NCI-H510A (cell line): ENCODE measurements at places on chromosomes 7 and 10.

DNA sequence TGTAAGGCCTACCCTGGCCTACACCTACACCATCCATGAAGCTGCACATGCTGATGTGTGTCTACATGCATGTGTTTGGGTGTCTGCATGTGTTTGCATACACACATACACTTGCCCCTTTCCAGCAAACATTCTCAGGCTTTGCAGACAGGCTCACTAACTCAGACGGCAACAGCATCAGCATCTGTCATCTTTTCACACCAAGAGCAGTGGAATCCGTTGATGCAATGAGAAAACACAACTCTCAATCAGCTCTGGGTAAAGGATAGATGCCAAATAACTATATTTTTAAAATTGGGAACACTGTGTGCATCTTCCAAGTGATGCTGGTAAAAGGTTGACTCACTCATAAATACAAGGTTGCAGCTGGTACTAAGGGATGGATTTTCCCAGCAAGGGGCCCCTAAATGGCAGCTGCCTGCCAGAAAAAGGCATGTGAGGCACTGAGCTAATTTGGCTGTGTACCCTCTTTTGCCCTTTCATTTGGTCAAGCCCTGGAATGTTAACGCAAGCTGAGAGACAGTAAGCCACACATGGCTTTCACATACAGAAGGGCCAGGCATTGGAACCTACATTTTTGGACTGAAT lies 296.3 kb upstream of the NPSR1 start:
- DNase-seq, result no peak

GRCh38 chr10:71799608-71800453 lies 26.5 kb upstream of the VSIR start:
- DNase-seq, result no peak

DNA sequence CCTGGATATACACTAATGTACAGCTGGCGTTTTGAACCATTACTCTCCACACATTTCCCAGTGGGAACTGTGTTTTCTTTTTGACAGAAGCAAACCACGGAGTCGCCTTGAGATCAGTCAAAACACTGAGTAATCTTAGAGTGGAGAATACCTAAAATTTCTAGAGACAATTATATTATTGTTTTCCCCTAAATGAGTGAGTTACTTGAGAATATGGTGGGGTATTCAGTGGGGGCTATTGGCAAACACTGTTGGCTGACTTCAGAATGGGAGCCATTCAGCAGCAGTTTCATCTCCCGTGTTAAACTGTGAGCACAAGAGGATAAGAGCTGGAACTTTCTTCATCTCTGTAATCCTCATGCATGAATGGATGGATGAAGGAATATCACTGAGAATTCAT lies 6.2 kb downstream of the IL2RA start:
- DNase-seq, result no peak

GRCh38 chr7:100452513-100452912 lies 11.5 kb downstream of the SPACDR start:
- DNase-seq, result no peak

- no peak for DNase-seq
Measured at GRCh38 chr7:69358163-69358821, 240.0 kb upstream of the AUTS2 start.

DNA sequence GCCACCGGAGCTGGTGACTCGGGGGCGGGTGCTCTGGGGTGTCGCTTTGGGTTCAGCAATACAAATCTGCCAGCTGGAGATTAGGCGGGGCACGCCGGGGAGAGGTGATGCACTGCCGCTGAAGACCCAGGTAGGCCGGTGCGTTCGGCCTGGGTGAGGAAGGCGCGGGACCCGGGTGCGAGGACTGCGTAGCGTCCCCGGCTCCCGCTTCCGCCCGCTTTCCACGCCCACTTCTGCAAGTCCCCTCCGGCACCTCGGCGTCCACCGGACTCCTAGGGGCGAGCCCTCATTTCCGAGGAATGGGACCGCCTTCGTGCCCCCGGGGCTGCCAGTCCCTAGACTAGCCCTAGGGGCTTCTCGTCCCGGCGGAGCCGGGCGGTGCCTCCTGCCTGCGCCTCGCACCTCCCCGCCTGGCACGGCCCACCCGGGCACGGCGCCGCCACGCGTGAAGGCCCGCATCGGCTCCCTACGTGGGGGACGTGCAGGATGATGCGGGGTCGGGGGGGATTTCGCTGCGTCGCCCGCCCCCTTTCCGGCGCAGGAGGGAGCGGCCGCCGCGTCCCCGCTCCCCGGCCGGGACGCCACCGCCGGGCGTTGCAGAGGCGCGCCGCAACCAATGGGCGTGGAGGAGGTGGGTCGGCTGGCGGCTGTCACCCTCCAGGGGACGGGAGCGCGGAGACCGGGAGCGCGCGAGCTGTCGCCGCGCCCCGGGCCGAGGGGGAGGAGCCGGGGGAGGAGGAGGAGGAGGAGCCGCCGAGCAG lies 40.0 kb downstream of the HK1 start:
- peak; percentile 90 for DNase-seq

DNA sequence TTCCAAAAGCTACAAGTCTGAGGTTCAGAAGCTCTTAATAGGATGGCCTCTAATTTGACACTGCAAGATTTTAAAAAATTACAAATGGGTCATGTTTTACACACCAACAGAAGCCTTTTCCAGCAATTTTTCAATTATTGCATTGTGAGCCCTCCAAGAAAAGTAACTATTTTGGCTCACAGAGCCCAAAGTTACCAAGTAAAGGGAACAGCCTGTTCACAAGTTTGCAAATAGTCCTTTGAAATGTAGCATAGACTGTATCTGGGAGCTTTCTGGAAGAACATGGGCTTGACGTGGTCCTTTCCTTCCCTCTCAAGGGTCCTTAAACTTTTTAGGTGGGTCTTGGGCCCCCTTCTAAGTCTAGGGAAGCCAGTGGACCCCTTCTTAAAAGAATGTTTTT lies 1.3 kb upstream of the GDF10 start:
- DNase-seq, result no peak

- no peak for DNase-seq
Measured at GRCh38 chr10:53719658-53720057, 947.1 kb upstream of the MBL2 start.

DNA sequence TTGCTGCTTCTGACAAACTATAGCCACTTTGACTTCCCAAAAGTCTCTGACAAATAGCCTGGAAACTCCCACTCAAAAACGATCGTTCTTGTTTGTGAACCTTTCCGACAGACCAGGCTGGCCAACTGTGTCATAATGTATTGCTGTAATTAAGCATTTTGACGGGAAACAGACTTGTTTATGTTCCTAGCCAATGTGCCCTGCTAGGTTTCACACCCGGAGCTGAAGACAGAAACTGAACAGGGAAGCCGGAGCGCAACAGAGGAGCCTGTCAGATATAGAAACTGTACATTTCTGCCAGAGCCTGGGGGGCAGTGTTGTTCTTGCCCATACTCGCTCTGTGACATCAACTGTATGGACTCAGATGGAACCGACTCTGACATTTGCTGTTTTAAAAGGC lies 55.3 kb upstream of the C7orf33 start:
- no peak for DNase-seq

DNA sequence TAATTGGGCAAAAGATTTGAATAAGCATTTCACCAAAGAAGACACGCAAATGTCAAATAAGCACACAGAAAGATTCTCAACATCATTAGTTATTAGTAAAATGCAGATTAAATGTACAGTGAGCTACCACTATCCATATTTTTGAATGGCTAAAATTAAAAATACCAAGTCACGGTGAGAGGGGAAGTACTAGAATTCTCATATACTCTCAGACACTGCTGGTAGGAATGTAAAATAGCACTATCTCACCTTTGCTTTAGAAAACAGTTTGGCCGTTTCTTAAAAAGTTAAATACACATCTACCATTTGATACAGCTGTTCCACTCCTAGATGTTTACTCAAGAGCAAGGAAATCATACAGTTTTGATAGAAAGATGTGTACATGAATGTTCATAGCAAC lies 115.8 kb upstream of the CELF2 start:
- DNase-seq, result no peak

- DNase-seq, result no peak
Measured at GRCh38 chr10:18822156-18822555, 162.9 kb downstream of the ARL5B start.

GRCh38 chr10:99394761-99395386 lies 35.5 kb downstream of the GOT1 start:
- DNase-seq, result peak; percentile 67

DNA sequence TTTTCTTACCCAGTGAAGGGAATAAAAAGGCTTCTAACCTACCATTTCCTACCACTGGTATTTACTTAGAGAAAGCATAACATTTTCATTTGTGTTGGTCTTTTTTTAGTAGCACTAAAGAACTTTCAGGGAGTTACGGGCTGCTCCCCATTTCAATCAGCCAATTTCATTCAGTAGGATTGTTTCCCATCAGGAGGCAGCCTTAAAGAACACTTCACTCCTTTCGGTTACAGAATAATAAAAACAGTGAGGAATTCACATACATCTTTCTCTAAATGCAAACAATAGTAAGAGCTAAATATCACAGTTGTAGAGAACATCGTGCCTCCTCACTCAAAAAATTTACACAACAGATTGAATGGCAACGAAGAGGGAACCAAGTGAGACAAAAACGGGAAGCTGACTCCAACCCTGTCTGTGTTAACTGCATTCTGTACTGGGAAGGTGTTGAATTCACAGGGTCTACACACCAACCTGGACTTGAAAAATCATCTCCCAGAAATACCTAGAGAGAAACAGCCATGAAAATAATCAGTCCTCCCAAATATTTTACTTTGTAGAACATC lies 55.5 kb upstream of the ABLIM1 start:
- no peak for DNase-seq

DNA sequence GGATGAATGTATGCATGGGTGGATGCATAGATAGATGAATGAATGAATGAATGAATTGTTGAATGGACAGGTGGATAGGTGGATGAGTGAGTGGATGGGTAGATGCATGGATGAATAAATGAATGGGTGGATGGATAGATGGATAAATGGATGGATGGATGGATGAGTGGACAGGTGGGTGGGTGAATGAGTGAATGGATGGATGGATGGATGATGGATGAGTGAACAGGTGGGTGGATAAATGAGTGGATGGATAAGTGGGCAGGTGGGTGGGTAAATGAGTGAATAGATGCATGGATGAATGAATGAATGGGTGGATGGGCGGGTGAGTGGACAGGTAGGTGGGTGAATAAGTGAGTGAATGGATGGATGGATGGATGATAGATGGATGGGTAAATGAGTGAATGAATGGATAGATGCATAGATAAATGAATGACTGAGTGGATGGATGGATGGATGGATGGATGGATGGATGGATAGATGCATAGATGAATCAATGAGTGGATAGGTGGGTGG lies 72.6 kb downstream of the MYL10 start:
- no peak for DNase-seq

DNA sequence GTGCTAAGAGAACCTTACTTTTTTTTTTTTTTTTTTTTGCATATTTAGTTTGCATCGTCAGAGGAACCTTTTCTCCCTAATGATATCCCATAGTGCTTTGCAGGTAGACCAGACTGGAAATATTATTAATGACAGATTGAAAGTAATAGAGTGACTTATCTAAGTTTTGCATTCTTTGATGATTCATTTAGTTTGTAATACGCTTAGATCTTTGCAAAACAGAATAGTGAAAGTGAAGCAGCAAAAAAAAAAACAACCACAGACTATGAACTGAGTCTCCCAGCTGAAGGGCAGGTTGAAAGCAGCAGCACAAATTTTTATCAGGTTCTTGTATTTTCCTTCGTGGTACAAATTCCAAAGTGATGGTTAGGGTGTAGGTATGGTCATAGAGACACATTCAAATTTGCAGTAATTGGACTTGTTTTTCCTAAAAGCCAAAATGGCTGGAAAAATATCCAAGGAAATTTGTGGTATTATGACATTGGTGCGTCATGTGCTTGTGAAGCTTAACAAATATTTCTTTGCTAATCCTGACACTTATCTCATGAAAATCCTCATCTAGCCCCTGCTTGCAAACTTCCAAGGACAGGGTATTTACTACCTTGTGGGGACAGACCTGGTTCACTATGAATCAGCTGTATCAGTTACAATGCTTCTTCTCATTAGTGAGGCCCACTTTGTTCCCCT lies 81.8 kb upstream of the CREB5 start:
- no peak for DNase-seq

DNA sequence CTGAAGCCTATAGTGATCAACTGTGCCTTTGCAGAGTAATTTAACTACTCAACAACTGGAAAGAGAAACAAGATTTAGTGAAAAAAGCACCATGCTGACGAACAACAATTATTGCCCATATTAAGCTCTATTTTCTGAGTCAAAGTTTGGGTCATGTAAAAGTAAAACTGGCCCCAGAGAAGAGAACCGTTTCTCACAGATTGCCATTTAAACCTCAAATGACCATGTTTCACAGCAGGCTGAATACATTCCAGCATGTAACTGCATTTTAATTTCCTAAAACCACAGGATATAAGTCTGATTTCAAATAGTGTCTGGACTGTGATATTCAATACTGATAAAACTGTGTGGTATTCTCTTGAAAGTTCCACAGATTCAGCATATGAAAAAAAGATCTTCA lies 140.7 kb downstream of the ATE1 start:
- no peak for DNase-seq

DNA sequence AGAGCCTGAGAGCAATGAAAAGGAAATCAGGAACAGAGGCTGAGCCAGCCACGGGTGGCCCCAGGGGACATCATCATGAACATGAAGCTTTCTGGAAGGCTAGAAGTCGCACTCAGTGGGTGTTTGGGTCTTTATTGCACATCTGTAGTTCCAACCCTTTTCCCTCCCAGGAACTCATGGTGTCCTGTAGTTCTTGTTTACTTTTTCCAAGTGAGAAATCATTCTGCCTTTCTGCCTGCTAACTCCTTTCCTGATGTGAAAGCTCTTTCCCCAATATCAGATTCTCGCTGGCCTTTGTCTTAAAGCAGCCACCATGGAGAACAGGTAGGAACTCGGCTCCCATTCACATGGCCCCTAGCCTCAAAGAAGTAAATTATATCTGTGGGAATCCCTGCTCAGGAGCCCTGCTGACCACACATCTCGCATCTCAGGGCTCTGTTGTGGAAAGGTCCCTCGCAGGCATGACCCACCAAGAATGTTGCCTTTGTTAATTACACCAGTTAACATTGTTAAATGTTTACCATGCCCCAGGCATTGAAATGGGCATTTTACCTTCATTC lies 542.7 kb downstream of the TNS3 start:
- no peak for DNase-seq

GRCh38 chr10:283916-284356 lies 148.7 kb downstream of the ZMYND11 start:
- DNase-seq, result no peak
